ENCODE measurements at places on chromosomes 11 and 22.

DNA sequence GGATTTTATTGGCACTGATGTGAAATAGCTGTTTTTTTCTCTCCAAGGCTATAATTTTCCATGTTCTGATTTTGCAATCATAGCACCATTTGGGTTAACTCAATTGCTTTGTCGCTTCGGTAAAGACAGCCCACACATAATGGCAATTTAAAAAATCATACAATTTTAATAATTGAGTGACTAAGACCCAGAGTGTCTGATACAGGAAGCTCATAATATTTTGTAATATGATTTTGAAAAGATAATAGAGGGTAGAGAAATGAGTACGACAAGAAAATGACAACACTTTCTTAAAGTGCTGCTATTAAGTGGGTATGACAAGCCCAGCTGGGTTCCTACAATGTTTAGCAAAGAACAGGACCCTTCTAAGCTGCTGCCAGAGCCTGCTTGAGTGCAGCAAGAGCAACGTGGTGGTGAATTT is 439.1 kb downstream of the METTL15 start:
- no peaks in the 10 kb centered on the region for H3K27me3 ChIP-seq
- H3K36me3 ChIP-seq: no peaks in the 10 kb centered on the region
- H3K4me3 ChIP-seq: no peak overlapping the region
- DNase-seq: no peak
- H3K27ac ChIP-seq: no peak overlapping the region

DNA sequence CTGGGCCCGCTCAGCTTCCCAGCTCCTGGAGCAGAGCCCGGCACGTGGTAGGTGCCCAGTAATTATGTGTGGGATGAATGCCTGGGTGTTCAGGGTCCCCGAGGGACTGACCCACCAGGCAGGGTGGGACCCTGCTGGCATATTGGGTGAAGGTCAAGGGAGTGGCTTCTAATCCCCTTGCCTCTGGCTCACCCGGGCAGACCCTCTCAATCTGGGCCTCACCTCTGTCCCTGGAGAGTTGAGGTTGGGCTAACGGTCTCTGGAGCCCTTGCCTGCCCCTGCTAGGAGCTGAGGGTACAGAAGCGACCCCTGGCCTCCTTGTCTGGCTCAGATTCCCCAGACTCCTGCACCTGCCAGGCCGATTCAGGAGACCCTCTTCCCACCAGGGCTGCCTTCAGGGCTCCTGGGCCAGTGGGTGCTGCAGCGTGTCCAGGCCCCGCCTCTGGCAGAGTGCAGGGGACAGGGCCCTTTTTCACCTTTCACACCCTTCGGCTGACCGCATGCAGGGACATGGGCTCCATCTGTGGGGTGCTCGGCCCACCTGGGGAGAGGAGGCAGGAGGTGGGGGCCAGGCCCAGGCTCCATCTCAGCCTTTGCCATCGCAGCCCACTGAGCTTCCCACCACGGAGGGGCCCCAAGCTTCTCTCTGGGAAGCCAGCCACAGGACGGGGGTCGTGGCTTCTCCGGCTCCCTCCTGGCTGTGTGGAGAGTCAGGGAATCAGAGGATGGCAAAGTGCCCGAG is 3.8 kb upstream of the CTSD start:
- no peaks in the 10 kb centered on the region for H3K27me3 ChIP-seq
- H3K4me1 ChIP-seq: peaks cover 19% of the 10 kb centered on the region
- no peak overlapping the region for H3K27ac ChIP-seq
- no peak overlapping the region for H3K4me3 ChIP-seq
- H3K36me3 ChIP-seq: no peaks in the 10 kb centered on the region

GRCh38 chr11:102773386-102773785 is 7.0 kb downstream of the MMP10 start:
- H3K27ac ChIP-seq: no peak overlapping the region
- no peaks in the 10 kb centered on the region for H3K4me1 ChIP-seq
- no peaks in the 10 kb centered on the region for H3K36me3 ChIP-seq
- DNase-seq: no peak
- no peak overlapping the region for H3K4me3 ChIP-seq

- no peak for DNase-seq
- peaks cover 10% of the 10 kb centered on the region for H3K4me1 ChIP-seq
- H3K36me3 ChIP-seq: no peaks in the 10 kb centered on the region
- no peak overlapping the region for H3K27ac ChIP-seq
Measured at GRCh38 chr11:64717268-64717578, 5.8 kb downstream of the NRXN2 start.

DNA sequence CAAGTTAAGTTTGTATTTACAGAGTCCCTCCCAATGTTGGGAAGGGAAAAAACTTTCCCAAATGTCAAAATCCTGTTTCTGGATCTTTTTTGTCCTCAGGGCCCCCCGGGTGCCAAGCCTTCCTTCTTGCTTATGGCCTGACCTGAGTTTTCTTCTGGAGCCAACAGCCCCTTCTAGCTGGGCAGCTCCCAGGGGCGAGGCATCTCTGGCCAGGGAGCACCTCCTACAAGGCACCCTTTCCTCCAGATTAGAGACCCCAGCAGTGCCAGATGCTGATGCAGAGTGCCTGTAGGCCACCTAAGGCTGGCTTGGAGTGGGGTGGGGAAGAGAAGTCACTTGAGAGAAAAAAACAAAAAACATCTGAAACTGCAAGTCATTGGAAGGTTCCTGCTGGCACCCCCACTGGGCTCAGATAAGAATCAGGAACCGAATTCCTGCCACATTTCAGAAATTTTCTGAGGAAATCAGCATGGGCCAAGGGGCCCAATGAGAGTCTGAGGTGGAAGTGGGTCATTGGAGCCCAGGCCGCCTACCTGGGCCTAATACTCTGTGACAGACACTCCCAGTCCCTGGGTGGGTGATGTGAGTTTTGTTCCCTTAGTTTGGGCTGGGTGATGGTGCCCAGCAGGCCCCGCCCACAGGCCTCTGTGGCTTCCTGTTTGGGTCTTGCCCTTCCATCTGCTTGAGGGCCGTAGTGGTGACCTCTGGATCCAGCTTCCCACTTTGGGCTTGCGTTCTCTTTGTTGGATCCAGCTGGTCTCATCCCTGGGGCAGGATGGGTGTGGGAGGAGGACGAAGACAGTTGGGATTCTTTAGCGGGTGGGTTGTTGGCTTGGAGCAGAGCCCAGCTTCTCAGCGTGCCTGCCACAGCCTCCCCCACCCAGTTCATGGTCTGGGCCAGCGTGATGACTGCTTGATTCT is 40.6 kb downstream of the PARVA start:
- no peak overlapping the region for H3K27ac ChIP-seq
- H3K4me3 ChIP-seq: no peak overlapping the region
- no peaks in the 10 kb centered on the region for H3K36me3 ChIP-seq
- H3K27me3 ChIP-seq: no peaks in the 10 kb centered on the region
- no peaks in the 10 kb centered on the region for H3K4me1 ChIP-seq
- DNase-seq: no peak

DNA sequence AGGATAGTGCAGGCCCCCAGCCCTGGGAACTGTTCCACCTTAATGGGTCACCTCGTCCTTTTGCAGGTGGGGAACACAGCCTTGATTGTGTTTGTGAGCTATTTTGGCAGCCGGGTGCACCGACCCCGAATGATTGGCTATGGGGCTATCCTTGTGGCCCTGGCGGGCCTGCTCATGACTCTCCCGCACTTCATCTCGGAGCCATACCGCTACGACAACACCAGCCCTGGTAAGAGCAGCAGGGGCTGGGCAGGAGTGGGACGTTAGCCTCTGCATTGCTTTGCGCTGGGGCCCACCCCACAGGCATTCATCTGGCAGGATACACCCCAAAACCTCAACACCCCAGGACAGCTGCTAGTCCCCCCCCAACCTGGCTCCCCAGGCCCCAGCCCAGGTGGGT is 14.8 kb downstream of the SLCO2B1 start:
- no peaks in the 10 kb centered on the region for H3K27me3 ChIP-seq
- no peaks in the 10 kb centered on the region for H3K36me3 ChIP-seq
- no peak overlapping the region for H3K4me3 ChIP-seq
- H3K4me1 ChIP-seq: no peaks in the 10 kb centered on the region
- no peak for DNase-seq

- DNase-seq: no peak
- H3K4me3 ChIP-seq: no peak overlapping the region
- no peak overlapping the region for H3K27ac ChIP-seq
- H3K36me3 ChIP-seq: no peaks in the 10 kb centered on the region
- H3K27me3 ChIP-seq: no peaks in the 10 kb centered on the region
Measured at GRCh38 chr11:6357222-6357621, 33.1 kb upstream of the SMPD1 start.
